ENCODE measurements at places on chromosomes 16 and 17.

DNA sequence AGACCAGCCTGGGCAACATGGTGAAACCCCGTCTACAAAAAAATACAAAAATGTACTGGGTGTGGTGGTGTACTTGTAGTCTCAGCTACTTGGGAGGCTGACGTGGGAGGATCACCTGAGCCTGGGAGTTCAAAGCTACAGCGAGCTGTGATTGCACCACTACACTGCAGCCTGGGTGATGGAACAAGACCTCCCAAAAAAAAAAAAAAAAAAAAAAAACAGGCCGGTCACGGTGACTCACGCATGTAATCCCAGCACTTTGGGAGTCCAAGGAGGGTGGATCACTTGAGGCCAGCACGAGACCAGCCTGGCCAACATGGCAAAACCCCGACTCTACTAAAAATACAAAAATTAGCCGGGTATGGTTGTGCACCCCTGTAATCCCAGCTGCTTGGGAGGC lies 12.7 kb upstream of the APPBP2 start:
- DNase-seq: no peak

GRCh38 chr17:80650751-80651518 lies 106.3 kb downstream of the RPTOR start:
- no peak for DNase-seq

DNA sequence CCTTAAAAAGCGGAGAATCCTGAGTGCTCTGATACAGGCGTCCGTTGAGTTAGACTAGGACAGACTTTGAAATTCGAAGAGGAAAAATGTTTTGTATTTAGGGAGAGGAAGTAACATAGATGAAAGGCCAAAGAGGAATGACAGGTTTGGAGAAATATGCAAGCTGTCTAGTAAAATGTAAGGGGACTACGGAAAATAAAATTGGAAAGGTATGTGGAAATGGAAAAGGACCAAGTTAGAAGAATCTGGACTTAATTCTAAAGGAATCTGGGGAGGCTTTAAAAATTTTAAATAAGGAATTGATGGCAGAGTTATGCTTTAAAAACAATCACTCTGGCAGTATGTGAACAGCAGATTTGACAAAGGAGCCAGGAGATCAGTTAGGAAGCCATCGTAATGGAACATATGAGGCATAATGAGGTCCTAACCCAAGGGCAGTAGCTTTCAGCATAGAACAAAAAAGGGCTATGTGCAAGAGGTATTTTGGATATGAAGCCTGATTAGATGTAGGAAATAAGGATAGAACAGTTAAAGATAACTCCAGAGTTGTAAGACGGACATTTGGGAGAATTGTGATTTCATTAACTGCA lies 38.3 kb downstream of the CYB561 start:
- no peak for DNase-seq

DNA sequence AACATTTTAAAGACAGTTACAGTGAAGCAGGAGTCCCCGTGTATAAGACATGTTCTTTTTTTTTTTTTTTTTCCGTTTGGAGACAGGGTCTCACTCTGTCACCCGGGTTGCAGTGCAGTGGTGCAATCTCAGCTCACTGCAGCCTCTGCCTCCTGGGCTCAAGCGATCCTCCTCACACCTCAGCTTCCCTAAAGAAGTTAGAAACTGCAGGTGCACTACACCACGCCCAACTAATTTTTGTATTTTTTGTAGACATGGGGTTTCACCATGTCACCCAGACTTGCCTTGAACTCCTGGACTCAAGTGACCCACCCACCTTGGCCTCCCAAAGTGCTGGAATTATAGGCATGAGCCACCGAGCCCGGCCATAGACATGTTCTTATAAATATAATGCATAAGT lies 3.0 kb downstream of the EVI2B start:
- no peak for DNase-seq

- DNase-seq: no peak
These were observed 105.0 kb downstream of the XYLT1 start for GRCh38 chr16:17365591-17366298.

DNA sequence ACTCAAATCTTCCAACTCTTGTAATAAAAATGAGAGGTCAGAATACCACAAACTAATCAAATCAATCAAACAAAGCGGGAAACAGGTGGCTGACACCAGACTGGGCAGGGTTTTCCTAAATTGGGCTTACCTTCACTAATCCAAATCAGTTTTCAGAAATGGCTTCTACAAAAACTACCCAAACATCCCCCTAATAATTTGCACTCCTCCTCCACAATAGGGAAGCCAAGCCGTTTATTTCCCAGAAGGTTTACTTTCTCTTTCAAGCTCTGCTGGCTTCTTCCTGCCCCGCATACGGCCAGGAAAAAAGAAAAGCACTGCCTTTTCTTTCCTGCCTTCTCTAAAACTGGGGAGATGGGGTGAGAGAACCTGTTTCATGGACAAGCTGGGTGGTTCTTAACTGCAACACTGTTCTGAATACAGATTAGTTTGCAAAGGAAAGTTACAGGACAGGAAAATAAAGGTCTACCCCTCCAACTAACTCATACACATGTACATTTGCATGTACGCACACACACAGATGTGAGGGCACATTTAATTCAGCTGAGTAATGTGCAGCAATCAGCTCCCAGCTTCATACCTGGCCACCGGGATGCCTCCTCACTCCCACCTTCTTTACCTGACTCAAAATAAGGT lies 9.2 kb downstream of the STAT3 start:
- no peak for DNase-seq

DNA sequence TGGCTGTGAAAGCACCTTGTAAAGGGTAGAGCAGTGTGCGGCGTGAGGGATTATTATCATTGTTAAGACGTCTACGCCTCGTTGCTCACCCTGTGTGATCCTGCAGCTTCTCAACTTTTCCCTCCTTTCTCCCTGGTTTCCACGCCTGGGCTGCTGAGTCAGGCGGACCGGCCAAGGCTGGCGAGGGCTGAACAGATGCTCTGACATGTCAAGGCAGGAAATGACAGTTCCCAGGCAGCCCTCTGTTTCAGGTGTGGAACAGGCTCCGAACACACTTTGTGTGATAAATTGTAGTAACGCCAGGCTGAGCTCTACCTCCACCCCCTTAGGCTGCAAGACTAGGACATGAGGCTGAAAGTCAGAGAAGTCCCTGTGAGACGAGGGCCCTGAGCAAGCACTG lies 46.0 kb upstream of the TBX2 start:
- no peak for DNase-seq

DNA sequence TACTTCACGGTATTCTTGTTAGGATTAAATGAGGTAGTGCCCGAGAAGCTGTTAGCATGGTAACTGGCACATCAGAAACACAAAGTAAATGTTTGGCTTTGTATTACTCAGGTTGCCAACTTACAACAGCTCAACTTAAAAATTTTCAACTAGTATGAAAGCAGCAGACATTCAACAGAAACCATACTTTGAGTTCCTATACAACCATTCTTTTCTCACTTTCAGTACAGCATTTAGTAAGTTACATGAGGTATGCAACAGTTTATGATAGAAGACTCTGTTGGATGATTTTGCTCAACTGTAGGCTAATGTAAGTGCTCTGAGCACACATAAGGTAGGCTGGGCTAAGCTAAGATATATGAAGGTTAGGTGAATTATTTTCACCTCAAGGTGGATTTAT lies 7.7 kb downstream of the CENPN start:
- DNase-seq: no peak

DNA sequence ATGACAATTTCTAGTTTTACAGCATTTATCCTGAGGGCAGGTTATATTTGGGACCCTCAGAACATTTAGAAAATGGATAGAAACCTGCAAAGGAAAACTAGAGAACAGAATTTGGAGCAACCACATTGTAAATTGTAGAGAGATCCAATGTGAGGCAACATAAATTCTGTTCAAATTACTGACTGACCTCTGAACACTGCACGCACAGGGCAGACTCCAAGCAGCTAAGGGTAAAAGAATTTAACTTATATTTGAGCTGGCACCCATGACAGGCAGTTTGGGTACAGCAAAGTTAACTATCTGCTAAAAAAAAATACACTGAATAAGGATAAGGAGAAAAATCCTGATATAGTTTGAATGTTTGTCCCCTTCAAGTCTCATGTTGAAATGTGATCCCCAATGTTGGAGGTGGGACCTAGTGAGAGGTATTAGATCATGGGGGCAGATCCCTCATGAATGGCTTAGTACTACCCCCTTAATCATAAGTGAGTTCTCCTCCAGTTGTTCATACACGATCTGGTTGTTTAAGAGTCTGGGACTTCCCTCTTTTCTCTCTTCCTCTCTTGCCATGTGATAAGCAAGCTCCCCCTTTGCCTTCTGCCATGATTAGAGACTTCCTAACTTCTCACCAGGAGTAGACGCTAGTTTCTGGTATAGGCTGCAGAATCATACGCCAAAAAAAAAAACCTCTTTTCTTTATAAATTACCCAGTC lies 75.7 kb downstream of the FBXL20 start:
- DNase-seq: no peak

DNA sequence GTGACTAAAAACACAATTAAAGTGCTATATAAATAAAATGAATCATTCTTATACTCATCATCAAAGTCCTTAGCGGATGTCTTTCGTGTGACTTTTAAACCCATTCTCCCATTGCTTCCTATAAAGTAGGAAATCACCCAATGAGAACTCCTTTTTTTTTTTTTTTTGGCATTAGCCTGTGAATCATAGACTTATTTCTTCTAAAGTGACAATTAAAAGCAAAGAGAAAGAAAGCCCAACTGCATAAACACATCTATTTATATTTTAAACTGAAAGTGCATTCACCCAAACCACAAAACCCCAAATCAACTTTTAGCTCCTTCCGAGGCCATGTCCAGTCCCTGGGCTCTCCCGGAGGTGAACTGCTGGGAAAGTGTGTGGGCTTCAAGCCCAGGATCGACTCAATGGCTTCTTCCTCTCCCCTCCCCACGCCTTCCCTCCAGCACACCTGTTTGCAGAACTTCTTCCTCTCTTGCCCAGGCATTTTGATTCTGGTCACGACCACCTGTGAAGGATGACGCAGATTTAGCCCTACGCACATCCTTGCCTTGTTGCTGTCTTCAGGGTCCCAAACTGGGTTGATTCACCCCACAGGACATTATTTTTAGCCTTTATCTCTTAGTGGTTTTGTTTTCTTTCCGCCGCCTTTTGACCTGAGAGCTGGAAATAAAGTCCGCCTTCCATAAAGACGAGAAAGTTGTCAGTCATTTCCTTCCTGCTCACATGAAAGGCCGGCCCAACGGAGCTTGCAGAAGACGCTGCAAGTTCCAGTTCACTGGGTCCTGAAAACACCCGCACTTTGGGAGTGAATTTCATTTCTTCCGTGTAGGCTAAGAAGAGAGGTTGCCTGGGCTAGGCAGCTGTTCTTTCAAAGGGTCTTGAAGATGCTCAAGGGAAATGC lies 166.8 kb downstream of the MAP2K6 start:
- no peak for DNase-seq

DNA sequence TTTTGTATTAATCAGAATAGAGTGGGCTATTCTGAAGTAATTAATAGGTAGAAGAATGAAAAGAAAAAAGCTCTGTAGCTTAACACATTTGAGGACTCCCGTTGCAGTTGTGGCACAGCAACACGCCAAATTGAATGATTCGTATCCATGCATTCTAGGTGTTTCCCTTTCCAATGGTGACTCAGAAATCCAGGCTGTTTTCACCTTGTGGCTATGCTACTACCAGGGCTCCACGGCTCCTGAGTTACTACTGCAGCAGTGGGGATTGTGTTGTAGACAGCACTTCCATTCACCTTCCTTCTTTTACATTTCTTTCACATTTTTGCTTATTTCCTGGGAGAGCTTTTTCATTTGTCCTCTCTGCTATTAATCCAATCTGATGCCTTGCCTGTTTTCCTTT lies 1616.4 kb downstream of the CDH8 start:
- no peak for DNase-seq
